ENCODE measurements at places on chromosomes 7 and 10.

DNA sequence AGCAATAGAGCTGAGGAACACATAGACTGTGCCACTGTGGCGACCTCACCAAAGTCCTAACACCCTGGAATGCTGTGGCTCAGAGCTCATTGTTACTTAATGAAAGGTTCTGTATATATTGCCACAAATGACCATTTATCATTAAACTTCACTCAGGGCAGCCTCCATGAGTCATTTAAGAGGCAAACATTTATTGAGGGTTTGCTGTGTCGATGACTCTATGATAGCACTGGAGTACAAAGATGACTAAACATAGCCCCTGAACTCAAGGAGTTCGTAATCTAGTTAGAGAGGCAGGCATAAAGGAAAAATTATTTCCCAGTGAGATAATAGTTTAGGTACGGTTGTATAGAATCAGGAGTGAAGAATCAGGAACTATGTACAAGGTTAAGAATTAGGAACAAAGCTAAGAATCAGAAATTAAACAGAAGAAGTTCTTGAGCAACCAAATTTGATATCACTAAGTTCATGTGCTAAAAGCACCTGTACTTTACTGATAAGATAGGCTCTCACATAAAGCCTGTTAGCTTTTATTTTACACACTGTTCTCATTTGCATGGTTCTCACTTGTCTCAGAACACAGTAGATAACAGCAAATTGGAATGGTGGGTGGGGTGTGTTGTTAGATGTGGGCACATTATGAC lies 7.9 kb downstream of the ENTPD7 start:
- no peaks in the 10 kb centered on the region for H3K27me3 ChIP-seq
- no peaks in the 10 kb centered on the region for H3K4me1 ChIP-seq
- DNase-seq: no peak
- no peak overlapping the region for H3K4me3 ChIP-seq
- H3K36me3 ChIP-seq: peaks cover 7% of the 10 kb centered on the region
- H3K27ac ChIP-seq: no peak overlapping the region

- no peak overlapping the region for H3K27ac ChIP-seq
- peaks cover 66% of the 10 kb centered on the region for H3K36me3 ChIP-seq
- no peak for DNase-seq
- no peaks in the 10 kb centered on the region for H3K27me3 ChIP-seq
- H3K4me3 ChIP-seq: no peak overlapping the region
These were observed 26.0 kb downstream of the BNIP3 start for GRCh38 chr10:131955591-131956340.

- H3K4me1 ChIP-seq: no peaks in the 10 kb centered on the region
- no peaks in the 10 kb centered on the region for H3K36me3 ChIP-seq
- no peak overlapping the region for H3K27ac ChIP-seq
- no peaks in the 10 kb centered on the region for H3K27me3 ChIP-seq
- no peak overlapping the region for H3K4me3 ChIP-seq
These were observed 265.4 kb downstream of the INHBA start for GRCh38 chr7:41437257-41438196.

- H3K36me3 ChIP-seq: no peaks in the 10 kb centered on the region
- no peaks in the 10 kb centered on the region for H3K4me1 ChIP-seq
- no peak for DNase-seq
- H3K27me3 ChIP-seq: no peaks in the 10 kb centered on the region
These were observed 6.5 kb downstream of the CABCOCO1 start for GRCh38 chr10:61669161-61669725.

Data from trophoblast cell (in vitro differentiated cells and primary cell).